ENCODE measurements at places on chromosomes 12 and 14.
A peak's percentile ranks its signal among the peaks of the same experiment; 100 is the strongest.

- peak; percentile 27 for DNase-seq
Observed at GRCh38 chr12:121748571-121749265, 36.2 kb downstream of the TMEM120B start.

GRCh38 chr12:63420206-63420644 is 248.1 kb downstream of the DPY19L2 start:
- DNase-seq: peak; percentile 13

DNA sequence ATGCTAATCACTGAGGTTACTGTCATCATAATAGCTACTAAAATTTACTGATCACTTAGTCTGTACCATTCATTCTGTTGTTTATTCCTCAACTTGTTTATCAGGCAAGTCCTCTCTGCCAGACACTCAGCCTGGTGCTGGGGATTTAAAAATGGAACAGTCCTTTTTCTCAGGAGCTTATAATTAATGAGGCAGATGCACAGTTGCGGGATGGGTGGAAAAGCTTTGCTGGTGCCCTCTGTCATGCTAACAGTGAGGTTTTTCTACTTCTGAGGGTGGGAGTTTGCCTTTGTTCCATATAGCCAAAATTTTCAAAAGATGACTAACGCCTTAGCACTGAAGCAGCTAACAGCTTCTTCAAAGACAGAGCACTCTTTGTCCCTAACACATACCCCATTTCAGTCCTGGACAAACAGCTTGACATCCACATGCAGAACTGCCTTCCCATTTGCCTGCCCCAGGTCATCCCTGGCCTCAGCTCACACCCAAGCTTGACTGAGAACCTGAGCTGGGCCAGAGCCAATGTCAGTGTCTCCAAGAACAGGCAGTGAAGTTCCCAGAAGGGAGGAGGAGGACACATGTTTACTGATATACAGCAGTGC is 30.8 kb upstream of the HSPB8 start:
- DNase-seq: no peak

GRCh38 chr14:33210311-33210710 is 271.6 kb downstream of the NPAS3 start:
- DNase-seq: no peak

DNA sequence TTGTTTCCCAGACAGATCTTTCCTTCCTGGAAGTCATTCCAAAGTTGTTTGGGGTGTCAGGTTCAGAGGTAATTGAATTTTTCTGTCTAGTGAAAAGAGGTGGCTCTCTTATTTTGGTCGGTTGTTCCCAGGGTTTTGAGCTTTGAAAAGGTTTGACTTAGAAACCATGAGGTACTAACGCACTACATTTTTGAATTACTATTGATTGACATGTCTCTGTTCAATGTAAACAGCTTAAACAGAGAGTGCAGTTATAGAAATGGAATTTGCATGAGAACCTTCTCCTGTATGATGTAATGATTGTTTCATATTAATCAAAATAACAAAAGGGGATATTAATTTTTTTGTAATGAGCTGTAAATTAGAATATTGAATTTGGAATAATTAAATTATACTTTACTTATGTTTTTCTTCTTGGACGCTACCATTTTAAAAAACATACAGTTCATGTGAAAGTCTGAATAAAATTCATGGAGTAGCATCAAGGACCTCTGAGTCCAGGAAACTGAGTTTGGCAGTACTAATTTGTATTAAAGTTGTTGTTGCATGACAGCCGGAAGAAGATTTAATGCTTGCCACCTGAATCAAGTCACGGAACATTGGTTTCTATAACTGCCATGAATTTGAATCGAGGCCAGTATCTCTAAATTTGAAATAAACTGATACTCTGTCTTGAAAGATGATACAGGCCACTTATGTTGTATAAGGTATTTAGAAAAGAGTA is 41.7 kb downstream of the NPAS3 start:
- no peak for DNase-seq

DNA sequence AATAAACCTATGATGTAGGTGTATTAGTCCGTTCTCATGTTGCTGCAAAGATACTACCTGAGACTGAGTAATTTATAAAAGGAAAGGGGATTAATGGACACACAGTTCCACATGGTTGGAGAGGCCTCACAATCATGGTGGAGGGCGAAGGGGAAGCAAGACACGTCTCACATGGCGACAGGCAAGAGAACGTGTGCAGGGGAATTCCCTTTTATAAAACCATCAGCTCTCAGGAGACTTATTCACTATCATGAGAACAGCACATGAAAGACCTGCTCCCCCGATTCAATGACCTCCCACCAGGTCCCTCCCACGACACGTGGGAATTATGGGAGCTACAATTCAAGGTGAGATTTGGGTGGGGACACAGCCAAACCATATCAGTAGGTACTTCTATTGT is 58.7 kb upstream of the DICER1 start:
- DNase-seq: no peak

GRCh38 chr14:75128596-75128990 is 1.7 kb upstream of the NEK9 start:
- DNase-seq: no peak

- no peak for DNase-seq
Observed at GRCh38 chr14:50210074-50210473, 21.3 kb downstream of the SOS2 start.

DNA sequence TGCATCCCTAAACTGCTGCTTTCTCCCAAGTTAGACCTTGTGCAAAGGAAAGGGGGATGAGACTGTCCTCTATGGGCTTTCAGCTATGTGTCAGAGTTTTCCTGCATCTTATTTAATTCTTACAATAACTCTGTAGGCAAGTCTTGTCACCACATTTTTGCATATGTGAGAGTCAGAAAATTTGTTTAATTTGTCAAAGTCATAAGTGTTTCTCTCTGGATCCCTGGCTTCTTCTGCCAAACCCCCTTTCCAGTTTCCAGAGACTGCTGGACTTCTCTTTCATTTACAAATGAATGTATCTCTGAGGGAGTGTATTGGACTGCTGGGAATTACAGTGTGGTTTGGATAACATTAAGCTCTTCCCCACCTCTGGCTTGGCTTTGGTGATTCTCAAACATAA is 877.6 kb upstream of the SEL1L start:
- no peak for DNase-seq

GRCh38 chr14:80100681-80101080 is 110.6 kb downstream of the DIO2 start:
- no peak for DNase-seq

Data from AG09309 (cell line).